ENCODE measurements at places on chromosomes 13 and 19. TPM values are rescaled to one million over a fixed set of nuclear protein-coding genes. Genes with fewer than 3 reads are reported as not detected.

GRCh38 chr19:16518061-16518460, 21.9 kb downstream of the C19orf44 start:
- DNase-seq: no peak

GRCh38 chr13:71721104-71721503, 145.9 kb downstream of the DACH1 start:
- no peak for DNase-seq

DNA sequence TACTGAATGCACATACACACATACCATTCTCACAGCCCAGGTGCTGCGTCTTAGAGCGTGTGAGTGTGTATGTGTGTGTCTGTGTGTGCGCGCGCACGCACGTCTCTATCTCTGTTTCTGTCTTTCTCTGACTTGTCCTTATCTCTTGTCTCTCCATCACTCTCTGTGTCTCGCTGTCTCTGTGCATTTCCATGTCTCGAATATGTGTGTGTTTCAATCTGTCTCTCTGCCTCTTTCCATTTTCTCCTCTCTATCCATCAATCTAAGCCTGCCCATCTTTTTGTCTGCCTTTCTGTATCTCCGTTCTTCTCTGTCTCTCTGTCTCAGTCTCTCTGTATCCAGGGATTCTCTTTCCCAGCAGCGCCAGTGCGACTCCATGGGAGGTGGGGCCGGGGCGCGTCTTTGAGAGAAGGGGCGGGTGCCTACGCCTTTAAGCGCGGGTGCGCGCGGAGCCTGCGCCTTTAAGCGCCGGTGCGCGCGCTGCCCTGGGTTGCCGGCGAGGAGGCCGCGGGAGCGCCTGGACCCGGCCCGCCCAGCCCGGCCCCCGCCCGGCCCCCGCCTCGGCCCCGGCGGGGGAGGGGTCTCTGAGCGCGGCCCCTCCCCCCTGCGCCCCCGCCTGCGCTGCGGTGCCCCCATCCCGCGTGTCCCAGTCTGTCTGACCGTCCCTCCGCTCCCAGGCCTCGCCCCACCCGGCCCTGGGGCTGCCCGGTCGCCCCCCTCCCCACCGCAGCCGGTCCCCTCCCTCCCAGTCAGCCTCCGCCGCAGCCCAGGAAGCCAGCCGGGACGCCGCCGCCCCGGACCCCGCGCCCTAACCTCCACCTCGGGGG, at the start of gene LRFN3:
Gene LRFN3, plus strand, starts transcription at position 464 of the 827 bp plus-strand sequence. CDS start 3,052 bp downstream, outside the sequence.
- DNase-seq: peak; percentile 77

DNA sequence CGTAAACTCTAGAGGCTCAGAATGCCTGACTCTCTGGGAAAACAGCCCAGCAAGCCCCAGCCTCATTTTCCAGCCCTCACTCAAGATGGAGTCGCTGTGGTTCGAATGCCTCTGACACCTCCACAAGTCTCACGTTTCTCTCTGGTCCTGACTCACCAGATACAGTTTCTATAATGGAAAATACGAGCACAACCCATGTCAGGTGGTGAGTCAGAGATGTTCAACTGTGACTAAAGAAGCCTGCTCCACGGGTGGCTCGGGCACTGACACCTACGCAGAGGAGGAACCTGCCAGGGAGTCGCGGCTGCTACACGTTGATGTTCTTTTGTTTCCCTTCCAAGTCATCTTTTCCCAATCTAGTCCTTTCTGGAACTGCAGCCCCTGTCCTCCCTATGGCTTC, 87.1 kb upstream of the STK24 start:
- peak; percentile 83 for DNase-seq

DNA sequence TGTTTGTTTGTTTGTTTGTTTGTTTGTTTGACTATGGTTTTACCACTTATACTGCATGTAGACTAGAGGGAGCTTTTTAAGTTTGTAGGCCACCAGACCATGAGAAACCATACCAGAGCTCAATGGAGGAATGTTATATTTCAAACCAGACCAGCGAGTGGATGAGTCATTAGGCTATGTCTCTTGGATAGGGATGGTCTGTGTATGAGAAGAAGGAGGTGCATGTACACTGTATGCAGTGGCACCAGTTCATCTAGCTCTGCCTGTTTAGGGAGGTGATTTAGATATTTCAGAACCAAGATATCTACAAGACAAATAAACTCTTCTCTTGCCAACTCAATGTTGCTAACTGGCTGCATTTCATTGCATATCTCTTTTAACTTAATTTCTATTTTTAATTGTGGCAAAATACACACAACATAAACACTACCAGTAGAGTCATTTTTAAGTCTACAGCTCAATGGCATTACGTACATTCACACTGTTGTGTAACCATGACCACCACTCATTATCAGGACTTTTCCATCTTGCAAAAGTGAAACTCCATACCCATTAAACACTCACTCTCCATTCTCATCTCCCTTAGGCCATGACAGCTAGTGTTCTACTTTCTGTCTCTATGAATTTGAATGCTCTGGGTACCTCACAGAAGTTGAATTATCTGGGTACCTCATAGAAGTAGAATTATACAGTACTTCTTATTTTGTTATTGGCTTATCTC, 29.2 kb downstream of the SYDE1 start:
- no peak for DNase-seq

- DNase-seq: no peak
Observed at GRCh38 chr13:50161052-50161451, 145.8 kb downstream of the KCNRG start.

- DNase-seq: no peak
Observed at GRCh38 chr13:97982286-97982685, 28.8 kb downstream of the IPO5 start.

DNA sequence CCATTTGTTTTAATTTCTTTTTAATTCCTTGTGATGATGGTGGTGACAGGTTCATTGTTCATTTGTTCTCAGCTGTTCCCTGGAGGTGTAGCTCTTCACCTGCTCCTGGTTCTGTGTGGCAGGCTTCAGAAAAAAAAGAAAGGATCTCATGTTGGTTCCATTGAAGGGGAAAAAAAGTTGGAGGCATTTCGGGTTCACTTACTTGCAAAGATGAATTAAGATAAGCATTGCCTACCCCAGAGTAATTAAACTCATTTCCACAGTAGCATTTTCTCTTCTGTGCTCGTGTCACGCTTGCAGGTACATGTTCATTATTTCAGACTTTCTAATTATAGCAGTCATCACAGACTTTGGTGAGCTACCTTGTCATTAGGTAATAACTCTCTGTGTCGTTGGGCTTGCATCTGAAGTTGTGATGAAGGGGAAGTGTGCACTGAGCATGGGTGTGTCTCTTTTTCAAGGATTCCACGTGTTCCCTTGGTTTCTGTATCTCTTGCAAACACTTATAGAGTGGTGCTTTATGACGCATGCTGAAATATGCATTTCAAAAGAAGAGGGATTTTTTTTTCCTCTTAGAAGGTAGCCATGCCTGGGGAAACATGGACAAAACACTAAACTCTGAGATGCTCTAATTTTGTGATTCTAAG, 69.1 kb downstream of the MTUS2 start:
- DNase-seq: no peak

DNA sequence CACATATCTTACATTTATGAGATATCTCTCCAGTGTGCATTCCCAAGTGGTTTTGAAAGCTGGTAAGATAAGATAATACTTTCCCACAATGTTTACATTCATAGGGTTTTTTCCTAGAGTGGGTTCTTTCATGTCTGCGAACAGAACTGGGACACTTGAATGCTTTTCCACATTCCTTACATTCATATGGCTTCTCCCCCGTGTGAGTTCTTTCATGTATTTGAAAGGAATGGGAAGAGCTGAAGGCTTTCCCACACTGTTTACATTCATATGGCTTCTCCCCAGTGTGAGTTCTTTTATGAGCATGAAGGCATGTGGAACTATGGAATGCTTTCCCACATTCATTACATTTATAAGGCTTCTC, 19.7 kb downstream of the ZNF433 start:
- no peak for DNase-seq

- DNase-seq: no peak
Observed at GRCh38 chr13:101880581-101880980, 428.1 kb downstream of the ITGBL1 start.

DNA sequence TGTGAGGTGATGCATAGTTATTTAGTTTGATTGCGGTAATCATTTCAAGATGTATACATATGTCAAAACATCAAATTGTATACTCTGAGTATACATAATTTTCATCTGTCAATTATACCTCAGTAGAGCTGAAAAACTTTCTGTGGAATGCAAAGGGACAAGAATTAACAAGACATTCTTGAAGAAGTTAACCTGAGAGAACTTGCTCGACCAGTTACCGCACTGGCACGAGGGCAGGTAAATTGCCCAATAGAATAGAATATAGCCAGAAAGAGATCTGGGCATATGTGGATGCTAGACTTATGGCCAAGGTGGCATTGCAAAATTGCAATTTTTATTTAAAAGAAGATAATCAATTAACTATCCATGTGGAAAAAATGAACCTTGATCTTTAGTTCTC, 42.3 kb upstream of the GJB6 start:
- no peak for DNase-seq

- peak; percentile 72 for DNase-seq
Observed at GRCh38 chr19:8334458-8335342, 8.4 kb downstream of the KANK3 start.

- no peak for DNase-seq
Observed at GRCh38 chr13:21530656-21531055, 71.6 kb upstream of the ZDHHC20 start.

GRCh38 chr19:33861950-33862349, 65.3 kb downstream of the KCTD15 start:
- DNase-seq: no peak

DNA sequence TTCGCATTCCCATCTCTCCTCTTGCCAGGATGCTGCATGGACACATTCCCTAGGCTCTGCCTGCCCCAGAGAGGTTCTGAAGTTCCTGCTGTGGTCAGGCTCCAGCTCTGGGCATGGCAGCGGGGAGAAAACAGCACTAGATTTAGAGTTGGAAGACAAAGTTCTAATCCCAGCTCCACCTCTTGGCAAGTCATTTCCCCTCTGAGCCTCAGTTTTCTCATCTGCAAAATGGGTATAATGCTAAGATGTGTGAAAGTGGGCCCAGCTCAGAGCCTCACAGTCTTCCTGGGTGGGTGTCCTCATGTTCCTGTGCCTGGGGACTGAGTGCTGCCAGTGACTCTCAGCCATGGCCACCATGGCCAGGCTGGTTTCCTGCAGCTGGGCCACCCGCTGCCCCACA, 9.6 kb downstream of the PEPD start:
- no peak for DNase-seq

DNA sequence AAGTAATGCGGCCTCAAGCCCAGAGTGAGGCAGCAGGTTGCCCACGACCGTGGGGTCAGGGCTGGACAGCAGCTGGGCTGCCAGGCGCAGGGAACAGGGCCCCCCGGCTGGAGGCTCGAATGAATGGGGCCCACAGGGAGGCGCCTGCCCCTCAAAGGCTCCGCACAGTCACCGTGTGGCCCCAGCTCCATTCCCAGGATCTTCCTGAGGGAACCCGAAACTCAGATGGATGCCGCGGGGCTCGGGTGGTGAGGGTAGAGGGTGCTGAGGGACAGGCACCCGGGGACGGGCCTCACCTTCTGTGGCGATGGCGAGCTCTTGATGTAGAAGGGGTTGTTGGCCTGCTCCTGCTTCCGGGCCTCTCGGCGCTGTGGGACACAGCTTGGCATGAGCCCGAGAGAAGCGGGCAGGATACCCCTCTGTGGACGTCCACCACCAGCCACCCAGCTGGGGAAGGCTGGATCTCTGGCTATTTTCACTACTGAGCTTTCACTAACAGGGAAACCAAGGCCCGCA, 19.3 kb downstream of the IZUMO4 start:
- no peak for DNase-seq

DNA sequence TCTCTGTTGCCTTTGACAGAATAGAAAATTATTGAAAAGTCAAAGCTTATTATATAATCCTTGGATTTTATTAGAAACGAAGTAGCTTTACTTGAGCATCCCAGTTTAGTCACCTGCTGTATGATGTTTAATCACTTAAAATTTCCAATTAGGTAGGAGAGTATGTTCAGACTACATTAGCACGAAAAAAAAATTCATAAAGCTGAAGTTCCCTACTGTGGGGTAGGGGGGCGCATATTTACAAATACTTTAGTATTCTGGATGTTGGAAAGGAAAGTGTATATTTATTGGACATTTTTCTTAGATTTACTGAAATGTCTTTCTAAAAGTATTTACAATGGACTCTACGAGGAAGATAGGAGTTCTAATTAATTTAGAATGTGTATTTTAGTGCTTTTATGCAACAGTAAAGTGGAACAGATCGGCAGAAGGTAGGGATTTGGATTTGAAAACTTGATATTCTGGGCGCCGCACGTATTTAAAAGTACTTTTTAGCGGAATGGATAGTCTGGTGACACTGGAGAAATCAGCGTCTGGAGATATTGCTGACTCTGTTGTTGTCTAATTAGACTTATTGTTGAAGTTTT, 1.9 kb downstream of the CDK8 start:
- no peak for DNase-seq

GRCh38 chr13:42112864-42113263, 64.4 kb downstream of the DGKH start:
- DNase-seq: no peak

GRCh38 chr19:51020988-51021651, 1.6 kb upstream of the KLK10 start:
- DNase-seq: peak; percentile 66

DNA sequence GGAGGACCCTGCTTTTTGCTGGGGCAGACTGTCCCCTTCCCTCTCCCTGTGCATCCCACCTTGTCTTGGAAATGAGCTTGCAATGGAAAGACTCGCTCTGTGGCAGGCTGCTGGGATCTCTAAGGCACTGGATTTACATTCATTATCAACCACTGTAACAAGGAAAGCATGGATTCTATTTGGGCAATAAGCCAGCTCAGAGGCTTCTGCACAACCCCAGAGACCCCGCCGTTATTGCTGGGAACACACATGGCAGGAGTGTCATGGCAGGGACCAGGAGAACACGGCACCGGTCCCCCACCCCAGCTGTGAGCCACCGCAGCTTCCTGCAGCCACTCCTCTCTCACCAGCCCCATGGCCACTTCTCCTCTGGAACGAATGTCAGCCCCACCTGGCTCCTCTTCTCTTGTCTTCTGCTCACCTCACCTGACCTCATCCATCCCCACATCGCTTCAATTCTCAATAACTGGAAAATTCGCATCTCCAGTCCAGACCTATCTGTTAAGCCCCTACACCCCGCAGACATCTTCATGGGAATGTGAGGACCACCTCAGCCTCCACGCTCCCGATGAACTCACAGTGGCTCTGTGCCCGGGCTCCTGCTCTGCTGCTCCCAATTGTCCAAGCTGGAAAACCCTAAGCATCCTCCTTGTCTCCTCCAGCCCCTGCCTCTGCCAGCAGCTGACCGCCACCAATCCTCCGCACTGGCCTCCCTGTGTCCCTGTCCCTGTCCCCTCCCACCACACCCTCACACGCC, 181.5 kb downstream of the USP12 start:
- no peak for DNase-seq

Gene IRS2
- 0.40 TPM for total RNA-seq

Gene ZNF382
- 3.0 TPM for total RNA-seq

Gene TLE6
- total RNA-seq: 12.3 TPM

Data from Daoy (cell line).